Glutamatergic neuron (in vitro differentiated cells): ENCODE measurements at places on chromosomes 13 and 19. TPM values are rescaled to one million over a fixed set of nuclear protein-coding genes. Genes with fewer than 3 reads are reported as not detected.

GRCh38 chr19:873084-873483 lies 13.6 kb downstream of the CFD start:
- no peak overlapping the region for H3K4me3 ChIP-seq
- H3K27me3 ChIP-seq, result peaks cover 5% of the 10 kb centered on the region
- no peak overlapping the region for H3K27ac ChIP-seq
- peak; percentile 55 for DNase-seq

- H3K4me1 ChIP-seq, result no peaks in the 10 kb centered on the region
- H3K27me3 ChIP-seq, result no peaks in the 10 kb centered on the region
- H3K27ac ChIP-seq, result no peak overlapping the region
- H3K4me3 ChIP-seq, result no peak overlapping the region
Observed at GRCh38 chr13:91308299-91308698, 39.2 kb upstream of the MIR17HG start.

- peaks cover 3% of the 10 kb centered on the region for H3K27me3 ChIP-seq
- peaks cover 5% of the 10 kb centered on the region for H3K4me1 ChIP-seq
- H3K4me3 ChIP-seq, result no peak overlapping the region
- no peak overlapping the region for H3K27ac ChIP-seq
- H3K36me3 ChIP-seq, result no peaks in the 10 kb centered on the region
Observed at GRCh38 chr19:2044709-2045500, 6.1 kb downstream of the MKNK2 start.

DNA sequence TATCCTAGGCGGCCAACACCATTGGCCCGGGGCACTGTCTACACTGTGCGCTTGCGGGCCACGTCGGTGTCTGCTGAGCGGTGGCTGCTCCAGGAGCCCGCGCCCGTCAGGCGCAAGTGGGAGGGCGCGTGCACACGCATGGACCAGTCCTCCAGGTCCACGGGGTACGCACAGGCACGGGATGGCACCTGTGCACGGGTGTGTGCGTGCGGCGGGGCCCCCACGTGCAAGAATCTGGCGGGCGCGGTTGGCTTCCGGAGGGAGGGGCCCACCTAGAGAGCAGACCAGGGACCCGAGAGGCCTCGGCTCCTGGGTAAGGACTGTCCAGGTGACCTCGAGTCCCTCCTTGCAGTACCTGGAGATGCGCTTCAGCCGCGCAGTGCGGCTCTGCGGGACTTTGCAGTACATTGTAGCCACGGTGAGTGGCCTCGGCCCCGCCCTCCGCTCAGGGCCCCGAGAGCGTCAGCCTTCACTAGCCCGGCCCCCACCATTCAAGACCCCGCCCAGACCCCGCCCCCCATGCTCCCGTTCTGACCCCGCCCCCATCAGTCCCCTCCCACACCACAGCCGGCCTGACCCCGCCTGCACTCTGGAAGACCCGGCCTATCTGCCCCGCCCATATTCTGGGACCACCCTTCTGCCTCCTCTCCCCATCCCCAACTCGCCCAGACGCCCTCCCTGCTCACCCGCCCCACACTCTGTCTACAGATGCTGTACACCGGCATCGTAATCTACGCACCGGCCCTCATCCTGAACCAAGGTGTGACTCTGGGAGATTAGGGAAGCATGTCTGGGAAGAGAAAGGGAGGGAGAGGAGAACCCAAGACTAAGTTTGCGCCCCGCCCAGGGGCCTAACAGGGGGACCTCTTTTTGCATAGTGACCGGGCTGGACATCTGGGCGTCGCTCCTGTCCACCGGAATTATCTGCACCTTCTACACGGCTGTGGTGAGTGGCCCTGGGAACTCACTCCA lies 2.3 kb downstream of the SLC5A5 start:
- no peaks in the 10 kb centered on the region for H3K4me1 ChIP-seq
- H3K36me3 ChIP-seq, result no peaks in the 10 kb centered on the region
- H3K4me3 ChIP-seq, result peak overlapping the region; percentile 70
- H3K27me3 ChIP-seq, result peaks cover under 1% of the 10 kb centered on the region

VWA8 gene
- total RNA-seq, result 16.4 TPM

WDR87 gene
- total RNA-seq, result not detected

ZNF180 gene
- 12.3 TPM for total RNA-seq

- DNase-seq, result no peak
- H3K4me1 ChIP-seq, result no peaks in the 10 kb centered on the region
- no peak overlapping the region for H3K4me3 ChIP-seq
- no peaks in the 10 kb centered on the region for H3K36me3 ChIP-seq
- no peak overlapping the region for H3K27ac ChIP-seq
- peaks cover 1% of the 10 kb centered on the region for H3K27me3 ChIP-seq
Observed at GRCh38 chr19:20271215-20271926, 104.4 kb downstream of the ZNF486 start.

GRCh38 chr19:40304306-40304705 lies 19.2 kb upstream of the AKT2 start:
- no peak for DNase-seq
- H3K27ac ChIP-seq, result no peak overlapping the region
- no peaks in the 10 kb centered on the region for H3K36me3 ChIP-seq
- H3K27me3 ChIP-seq, result no peaks in the 10 kb centered on the region
- no peak overlapping the region for H3K4me3 ChIP-seq

KLK15 gene
- not detected for total RNA-seq

DNA sequence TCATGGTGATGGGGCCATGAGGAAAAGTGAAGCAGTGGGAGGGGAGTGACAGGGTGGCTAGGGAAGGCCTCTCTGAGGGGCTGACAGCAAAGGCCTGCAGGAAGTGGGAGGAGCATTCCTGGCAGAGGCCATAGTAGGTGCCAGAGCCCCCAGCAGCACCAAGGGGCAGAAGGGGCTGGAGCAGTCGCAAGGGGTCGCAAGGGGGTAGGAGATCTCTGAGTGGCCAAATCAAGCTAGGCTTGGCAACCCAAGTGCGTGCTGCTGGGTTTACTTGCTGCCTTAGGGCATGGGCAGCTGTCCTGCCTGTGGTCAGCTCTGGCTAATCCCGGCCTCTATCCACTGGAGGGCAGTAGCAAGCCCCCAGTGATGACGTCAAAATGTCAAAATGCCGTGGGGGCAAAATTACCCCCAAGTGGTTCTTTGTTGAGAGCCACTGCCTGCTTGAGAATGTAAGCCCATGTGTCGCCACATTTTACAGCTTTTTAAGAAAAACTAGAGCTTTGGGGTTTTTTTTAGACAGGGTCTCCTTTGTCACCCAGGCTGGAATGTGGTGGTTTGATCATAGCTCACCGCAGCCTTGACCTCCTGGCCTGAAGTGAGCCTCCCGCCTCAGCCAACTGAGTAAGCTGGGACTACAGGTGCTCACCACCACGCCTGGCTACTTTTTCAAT lies 11.8 kb downstream of the CCDC97 start:
- H3K27me3 ChIP-seq, result peaks cover 16% of the 10 kb centered on the region
- peaks cover 39% of the 10 kb centered on the region for H3K4me1 ChIP-seq
- peak; percentile 77 for DNase-seq
- peaks cover 6% of the 10 kb centered on the region for H3K36me3 ChIP-seq
- H3K27ac ChIP-seq, result peak overlapping the region; percentile 97

- H3K27me3 ChIP-seq, result peaks cover 2% of the 10 kb centered on the region
- DNase-seq, result no peak
- no peak overlapping the region for H3K4me3 ChIP-seq
- H3K27ac ChIP-seq, result no peak overlapping the region
- no peaks in the 10 kb centered on the region for H3K4me1 ChIP-seq
Observed at GRCh38 chr19:6568010-6568526, 22.9 kb downstream of the CD70 start.

DNA sequence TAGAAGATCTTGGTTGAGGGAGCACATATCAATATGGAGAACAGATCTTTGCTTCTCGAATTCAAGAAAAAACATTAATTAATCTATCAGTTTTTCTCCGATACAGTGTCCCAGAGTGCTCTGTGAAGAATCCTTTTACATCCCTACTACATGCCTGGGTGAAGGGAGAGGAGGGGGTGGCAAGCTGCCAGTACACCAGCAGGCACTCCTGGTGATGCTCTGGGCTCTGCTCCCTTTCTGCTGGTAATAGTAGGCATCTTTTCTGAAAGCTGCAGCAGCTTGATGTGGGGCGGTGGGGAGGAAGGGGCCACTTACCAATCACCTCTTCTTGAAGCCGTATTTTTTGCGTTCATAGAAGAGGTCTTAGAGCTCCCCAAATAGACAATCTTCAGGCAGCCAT lies 30.7 kb downstream of the PBX4 start:
- no peak overlapping the region for H3K27ac ChIP-seq
- peaks cover 4% of the 10 kb centered on the region for H3K36me3 ChIP-seq
- H3K4me3 ChIP-seq, result no peak overlapping the region
- no peak for DNase-seq

DNA sequence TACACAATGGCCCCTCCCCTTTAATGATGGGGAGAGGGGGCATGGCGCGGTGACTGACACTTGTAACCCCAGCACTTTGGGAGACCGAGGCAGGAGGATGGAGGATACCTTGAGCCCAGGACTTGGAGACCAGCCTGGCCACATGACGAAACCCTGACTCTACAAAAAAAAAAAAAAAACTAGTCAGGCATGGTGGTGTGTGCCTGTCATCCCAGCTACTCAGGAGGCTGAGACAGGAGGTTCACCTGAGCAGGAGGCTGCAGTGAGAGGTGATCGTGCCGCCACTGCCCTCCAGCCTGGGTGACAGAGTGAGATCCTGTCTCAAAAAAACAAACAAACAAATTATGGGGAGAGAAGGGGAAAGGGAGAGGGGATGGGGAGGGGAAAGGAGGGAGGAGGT lies 13.8 kb upstream of the ZBTB7A start:
- no peak for DNase-seq
- H3K4me1 ChIP-seq, result no peaks in the 10 kb centered on the region
- no peak overlapping the region for H3K4me3 ChIP-seq
- H3K27me3 ChIP-seq, result peaks cover 3% of the 10 kb centered on the region
- no peaks in the 10 kb centered on the region for H3K36me3 ChIP-seq

- DNase-seq, result no peak
- H3K4me3 ChIP-seq, result no peak overlapping the region
- H3K4me1 ChIP-seq, result peaks cover 2% of the 10 kb centered on the region
- no peaks in the 10 kb centered on the region for H3K36me3 ChIP-seq
Observed at GRCh38 chr19:45812297-45812696, 2.8 kb downstream of the RSPH6A start.

- peak within 1 kb of the TSS; percentile 91 for H3K27ac ChIP-seq
- H3K4me1 ChIP-seq, result peaks cover 28% of the 10 kb centered on the region
- peaks cover 11% of the 10 kb centered on the region for H3K36me3 ChIP-seq
- peaks cover 17% of the 10 kb centered on the region for H3K27me3 ChIP-seq
- H3K4me3 ChIP-seq, result peak within 1 kb of the TSS; percentile 91
- DNase-seq, result peak; percentile 81
Observed at GRCh38 chr19:35268536-35269437, at the start of gene USF2. TSS of gene USF2 (plus strand) at chr19:35268962. CDS start at chr19:35269102, 140 bp downstream.

TJP3 gene
- total RNA-seq, result 3.1 TPM

KLK2 gene
- total RNA-seq, result not detected

SLC5A5 gene
- total RNA-seq, result 4.3 TPM

SUGP1 gene
- total RNA-seq, result 134 TPM

ZNF560 gene
- total RNA-seq, result not detected

DNA sequence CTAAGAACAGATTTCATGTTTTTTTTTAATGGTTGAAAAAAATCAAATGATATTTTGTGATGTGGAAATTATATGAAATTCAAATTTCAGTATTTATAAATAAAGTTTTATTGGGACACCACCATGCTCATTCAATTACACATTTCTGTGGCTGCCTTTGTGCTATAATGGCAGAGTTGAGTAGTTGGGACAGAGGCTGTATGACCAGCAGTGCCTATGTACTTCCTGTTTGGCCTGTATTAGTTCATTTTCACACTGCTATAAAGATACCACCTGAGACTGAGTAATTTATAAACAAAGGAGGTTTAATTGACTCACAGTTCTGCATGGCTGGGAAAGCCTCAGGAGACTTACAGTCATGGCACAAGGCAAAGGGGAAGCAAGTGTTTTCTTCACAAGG lies 33.6 kb downstream of the AKAP11 start:
- no peaks in the 10 kb centered on the region for H3K27me3 ChIP-seq
- H3K36me3 ChIP-seq, result no peaks in the 10 kb centered on the region
- no peak overlapping the region for H3K4me3 ChIP-seq

AMER2 gene
- 1.5 TPM for total RNA-seq

DNA sequence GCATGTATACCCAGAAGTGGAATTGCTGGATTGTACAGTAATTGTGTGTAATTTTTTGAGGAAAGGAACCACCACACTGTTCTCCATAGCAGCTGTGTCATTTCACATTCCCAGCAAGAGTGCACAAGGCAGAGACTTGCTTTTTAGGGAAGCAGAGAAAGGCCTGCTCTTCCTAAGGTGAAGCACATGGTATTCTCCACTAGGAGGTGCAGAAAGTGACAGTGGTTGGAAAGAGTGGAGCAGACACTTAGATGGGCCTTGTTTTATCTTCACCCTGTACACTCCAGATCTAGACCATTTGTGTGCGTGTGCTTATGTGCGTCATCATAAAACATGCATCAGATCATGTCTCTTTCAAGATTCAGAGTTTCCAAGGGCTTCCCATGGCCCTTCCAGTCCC lies 35.0 kb downstream of the FAM124A start:
- no peak overlapping the region for H3K27ac ChIP-seq
- no peak for DNase-seq
- peaks cover 9% of the 10 kb centered on the region for H3K36me3 ChIP-seq
- H3K4me1 ChIP-seq, result peaks cover 2% of the 10 kb centered on the region
- H3K4me3 ChIP-seq, result no peak overlapping the region
- H3K27me3 ChIP-seq, result peaks cover 2% of the 10 kb centered on the region

KIR3DL2 gene
- not detected for total RNA-seq

DNA sequence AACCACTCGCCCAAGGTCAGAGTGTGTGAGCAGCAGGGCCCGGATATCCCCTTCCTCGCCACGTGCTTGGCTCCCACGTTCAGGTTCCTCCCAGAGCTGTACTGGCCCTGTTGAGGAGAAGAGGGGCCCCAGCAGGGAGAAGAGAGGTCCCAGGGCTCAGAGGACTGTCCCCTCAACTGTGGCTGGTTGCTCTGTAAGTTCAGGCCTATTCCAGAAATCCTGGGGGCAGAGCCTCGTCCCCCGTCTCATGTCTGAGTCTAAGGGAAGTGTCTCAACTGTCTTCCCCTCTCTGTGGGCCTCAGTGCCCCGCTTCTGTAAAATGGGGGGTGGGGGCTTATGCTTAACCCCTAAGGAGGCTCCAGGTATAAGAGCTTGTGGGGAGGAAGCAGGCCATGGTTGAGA lies 3.9 kb downstream of the PPP5C start:
- H3K4me1 ChIP-seq, result peaks cover 5% of the 10 kb centered on the region
- no peaks in the 10 kb centered on the region for H3K36me3 ChIP-seq
- no peak overlapping the region for H3K27ac ChIP-seq
- H3K4me3 ChIP-seq, result no peak overlapping the region
- H3K27me3 ChIP-seq, result peaks cover 9% of the 10 kb centered on the region
